Neuronal stem cell (in vitro differentiated cells): ENCODE measurements at places on chromosomes 12 and 14.

DNA sequence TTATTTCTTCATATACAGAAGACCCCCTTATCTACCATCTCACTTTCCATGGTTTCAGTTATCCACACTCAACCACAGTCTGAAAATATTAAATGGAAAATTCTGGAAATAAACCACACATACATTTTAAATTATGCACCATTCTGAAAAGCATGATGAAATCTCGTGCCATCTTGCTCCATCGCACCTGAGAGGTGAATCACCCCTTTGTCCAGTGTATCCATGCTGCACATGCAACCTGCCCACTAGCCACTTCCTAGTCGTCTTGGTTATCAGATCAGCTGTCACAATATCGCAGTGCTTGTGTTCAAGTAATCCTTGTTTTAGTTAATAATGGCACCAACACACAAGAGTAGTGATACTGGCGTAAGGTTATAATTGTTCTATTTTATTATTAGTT, 145.7 kb downstream of the C12orf42 start:
- no peak for DNase-seq

DNA sequence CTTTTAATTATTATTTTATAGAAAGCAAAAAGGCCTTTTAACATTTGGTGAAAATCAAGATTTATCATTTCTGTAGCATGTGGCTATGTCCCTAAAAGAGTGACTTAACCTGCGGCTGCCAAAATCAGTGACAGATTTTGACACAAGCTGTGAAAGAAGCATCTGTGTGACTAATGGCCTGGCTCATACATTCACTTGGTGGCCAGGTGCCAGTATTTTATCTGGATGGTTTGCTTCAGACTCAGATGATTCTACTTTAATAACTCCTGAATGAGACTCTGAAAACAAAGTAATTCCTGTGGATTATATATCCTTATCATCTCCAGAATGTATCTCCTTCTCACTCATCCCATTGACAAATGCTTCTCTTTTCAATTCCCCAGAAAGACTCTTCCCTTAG, 103.0 kb downstream of the FSCB start:
- no peak for DNase-seq

- DNase-seq: no peak
Observed at GRCh38 chr12:67477681-67478265, 170.8 kb upstream of the DYRK2 start.

GRCh38 chr14:52327374-52328226, 13.5 kb downstream of the PTGER2 start:
- DNase-seq: no peak

DNA sequence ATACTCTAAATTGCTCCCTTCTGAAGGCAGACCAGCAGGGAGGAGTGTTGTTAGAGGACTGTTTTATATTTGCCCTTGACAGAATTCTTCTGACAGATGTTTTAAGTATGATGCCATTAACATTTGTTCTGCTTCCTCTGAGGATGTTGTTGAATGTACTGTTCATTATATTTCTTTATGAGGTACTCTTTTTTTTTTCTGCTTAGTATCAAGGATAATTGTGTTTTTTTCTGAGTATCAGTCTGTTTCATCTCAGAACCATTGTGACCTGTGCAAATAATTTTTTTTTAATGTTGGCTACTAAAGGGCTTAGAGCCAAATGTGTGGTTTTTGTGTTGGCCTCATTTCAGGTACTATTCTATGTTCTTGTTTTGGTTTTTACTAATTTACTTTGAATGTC, 10.6 kb downstream of the METAP2 start:
- no peak for DNase-seq

DNA sequence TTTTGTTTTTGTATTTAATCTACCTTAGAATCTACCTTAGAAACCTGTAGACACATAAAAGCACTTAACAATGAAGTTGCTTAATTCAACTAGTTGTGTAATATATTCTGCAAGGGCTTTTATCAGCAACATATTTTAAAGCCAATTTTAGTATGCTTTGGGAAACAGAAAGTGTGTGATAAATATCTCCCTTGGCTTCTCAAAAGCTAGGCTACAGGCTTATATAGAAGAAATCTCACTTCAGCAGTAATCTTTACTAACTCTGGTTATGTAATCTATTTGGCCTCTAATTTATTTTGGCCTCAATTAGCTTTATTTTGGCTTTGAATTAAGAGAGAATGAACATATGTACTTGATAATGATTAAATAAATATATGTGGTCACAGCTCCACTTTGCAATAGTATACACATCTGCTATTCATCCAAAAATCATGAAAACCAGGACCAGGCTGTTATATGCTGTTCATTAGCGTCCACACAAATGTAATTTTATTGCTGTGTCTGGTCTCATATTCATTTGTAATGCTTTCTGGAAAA, 37.2 kb downstream of the LRP6 start:
- no peak for DNase-seq

GRCh38 chr14:77599889-77600288, 16.5 kb downstream of the SPTLC2 start:
- no peak for DNase-seq

GRCh38 chr12:112716099-112717093, 75.2 kb upstream of the RPH3A start:
- no peak for DNase-seq

DNA sequence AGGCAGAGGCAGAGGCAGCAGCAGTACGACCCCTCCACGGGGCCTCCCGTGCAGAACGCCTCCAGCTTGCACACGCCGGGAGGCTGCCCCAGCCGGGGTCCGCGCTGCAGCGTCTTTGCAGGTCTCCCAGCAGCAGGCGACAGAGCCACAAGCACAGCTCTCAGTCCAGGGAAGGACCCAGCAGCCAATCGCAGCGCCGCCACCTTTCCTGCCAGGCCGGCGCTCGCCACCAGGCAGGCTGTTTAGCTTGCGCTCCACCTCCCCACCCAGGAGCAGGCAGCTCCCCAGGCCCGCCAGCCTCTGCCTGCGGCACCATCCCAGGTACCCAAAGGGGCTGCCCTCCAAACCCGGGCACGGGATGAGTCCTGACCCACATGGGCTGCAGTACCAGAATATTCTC, 25.2 kb downstream of the DDX51 start:
- DNase-seq: no peak
